Ovary (tissue), 10 donors: ENCODE measurements at places on chromosomes 6 and 20. TPM values are rescaled to one million over a fixed set of nuclear protein-coding genes. Genes with fewer than 3 reads are reported as not detected.

DNA sequence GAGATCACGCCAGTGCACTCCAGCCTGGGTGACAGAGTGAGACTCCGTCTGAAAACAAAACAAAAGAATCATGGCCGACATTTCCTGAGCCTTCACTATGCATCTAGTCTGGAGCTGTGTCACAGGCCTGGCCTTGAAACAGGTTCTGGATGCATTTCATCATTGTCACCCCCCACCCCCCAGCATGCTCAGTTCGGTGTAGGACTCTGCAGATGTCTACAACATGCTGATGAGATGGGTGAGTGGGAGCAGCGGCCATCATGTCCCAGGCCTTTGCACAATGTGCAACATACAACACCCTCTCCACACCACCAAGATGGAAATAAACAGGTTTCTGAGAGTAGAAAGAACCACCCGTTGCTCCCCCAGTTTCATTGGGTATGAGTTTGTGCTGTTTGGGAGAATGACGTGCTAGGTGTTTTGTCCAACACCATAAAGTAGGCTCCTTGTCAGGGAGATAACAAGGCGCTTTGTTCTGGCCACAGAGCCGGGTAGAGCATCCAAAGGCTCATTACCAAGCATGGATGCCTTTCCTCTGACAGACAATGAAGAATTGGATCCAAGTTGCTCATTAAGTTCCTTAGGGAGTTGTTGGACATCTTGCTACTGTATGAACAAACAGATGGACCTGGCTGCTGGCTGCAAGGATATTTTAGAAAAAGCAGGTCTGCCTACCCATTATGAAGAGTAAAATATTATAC lies 22.1 kb downstream of the SNHG17 start:
- DNase-seq = no peak
- H3K27me3 ChIP-seq = no peaks in the 10 kb centered on the region
- H3K27ac ChIP-seq = no peak overlapping the region
- peaks cover 1% of the 10 kb centered on the region for H3K4me1 ChIP-seq

GRCh38 chr6:84687431-84687830 lies 77.0 kb downstream of the TBX18 start:
- no peaks in the 10 kb centered on the region for H3K27me3 ChIP-seq
- H3K36me3 ChIP-seq = no peaks in the 10 kb centered on the region
- H3K4me3 ChIP-seq = no peak overlapping the region

DNA sequence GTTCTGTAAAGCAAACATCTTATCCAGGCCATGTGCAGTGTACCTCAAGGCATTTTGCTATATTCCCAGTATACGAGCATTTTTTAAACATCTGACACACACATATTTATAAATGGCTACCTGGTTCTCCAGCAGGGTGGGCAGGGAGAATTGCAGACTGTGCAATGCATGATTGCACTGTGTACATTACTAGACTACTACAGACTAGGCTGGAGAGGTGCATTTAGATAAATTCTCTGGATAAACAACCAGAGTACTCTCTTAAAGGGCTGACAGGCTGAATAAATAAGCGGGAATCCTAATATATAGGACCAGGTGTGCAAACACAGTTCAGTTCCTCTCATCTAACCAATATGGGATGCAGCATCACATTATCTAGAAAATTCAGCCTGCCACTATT lies 428.3 kb upstream of the ARID1B start:
- no peaks in the 10 kb centered on the region for H3K27me3 ChIP-seq
- no peak for DNase-seq
- no peaks in the 10 kb centered on the region for H3K4me1 ChIP-seq
- no peak overlapping the region for H3K4me3 ChIP-seq
- no peak overlapping the region for H3K27ac ChIP-seq
- no peaks in the 10 kb centered on the region for H3K36me3 ChIP-seq

DNA sequence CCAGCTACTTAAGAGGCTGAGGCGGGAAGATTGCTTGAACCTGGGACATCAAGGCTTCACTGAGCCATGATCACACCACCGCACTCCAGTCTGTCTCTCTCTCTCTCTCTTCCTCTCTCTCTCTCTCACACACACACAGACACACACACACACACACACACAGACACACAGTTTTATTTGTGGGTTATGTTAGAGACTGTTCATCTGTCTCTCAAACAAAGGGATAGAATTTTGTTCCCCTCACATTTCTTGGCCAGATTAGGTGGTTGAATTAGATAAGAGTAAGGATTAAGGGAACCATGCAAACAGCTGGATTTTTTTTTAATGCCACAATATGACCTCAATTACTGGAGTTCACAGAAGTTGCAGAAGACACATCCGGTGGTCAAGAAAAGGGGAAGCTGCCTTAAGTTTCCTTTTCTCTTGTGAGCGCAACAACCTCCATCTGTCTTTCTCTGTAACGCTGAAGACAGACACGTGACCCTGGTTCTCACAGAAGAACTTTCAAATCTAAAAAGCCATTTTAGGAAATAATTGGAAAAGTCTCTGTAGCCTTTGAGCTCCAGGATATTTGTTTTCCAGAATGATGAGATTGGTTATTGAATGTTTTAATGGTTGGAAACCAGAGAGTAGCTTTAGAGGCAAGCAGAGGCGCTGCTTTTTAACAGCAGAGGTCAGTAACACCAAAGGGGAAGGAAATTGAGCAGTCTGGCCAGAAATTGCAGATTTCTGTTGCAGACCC lies 32.9 kb upstream of the LGSN start:
- H3K4me1 ChIP-seq = peaks cover 3% of the 10 kb centered on the region
- no peak overlapping the region for H3K4me3 ChIP-seq
- no peak overlapping the region for H3K27ac ChIP-seq
- DNase-seq = no peak

DNA sequence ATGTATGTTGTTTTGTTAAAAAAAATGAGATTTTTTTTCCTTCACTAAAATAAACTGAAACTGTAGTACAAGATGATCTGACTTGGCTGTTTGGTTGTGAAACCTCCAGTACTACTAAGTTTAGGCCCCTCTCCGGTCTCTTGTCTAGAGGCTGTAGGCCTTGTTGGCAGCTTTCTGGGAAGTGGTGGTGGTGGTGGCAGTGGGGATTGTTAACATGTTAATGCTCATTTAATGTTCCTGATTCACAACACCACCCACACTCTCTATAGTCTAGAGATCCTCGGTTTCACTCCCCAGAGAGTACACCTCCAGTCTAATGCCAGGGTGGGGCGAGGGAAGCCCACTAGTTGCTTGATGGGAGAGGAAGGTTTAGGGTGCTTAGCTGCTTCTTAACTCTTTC lies 24.1 kb downstream of the STK4 start:
- H3K36me3 ChIP-seq = no peaks in the 10 kb centered on the region
- peaks cover 4% of the 10 kb centered on the region for H3K4me1 ChIP-seq
- no peak for DNase-seq
- no peak overlapping the region for H3K27ac ChIP-seq
- H3K4me3 ChIP-seq = no peak overlapping the region

DNA sequence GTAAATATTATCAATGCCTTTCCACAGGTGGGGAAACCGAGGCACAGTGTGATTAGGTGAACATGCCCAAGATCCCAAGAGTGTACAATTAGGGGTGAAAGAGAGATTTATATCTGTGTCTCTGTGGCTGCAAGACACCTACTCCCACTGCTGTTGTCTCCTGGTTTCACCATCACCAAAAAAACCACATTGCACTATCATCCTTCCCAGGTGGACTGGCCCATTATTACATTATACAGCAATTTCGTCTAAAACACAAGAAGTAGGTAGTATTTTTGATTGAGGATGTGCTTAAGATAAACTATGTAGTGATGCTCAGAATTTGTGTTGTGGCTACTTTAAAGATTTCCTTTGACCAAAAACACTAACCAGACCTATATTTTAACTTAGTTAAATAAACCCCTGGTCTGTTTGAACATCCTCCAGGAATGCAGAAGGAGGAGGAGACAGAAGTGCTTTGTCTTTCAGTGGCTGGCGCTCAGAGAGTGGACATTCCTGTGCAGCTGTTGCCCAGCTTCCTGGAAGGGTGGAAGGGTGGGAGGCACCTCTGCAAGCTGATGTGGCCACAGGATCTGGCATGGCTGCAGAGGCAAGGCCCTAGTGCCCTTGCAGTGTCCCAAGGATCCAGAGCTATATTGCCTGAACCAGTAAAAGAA lies 23.8 kb downstream of the DCBLD1 start:
- H3K36me3 ChIP-seq = no peaks in the 10 kb centered on the region
- H3K4me3 ChIP-seq = no peak overlapping the region
- DNase-seq = no peak
- H3K27me3 ChIP-seq = no peaks in the 10 kb centered on the region

GRCh38 chr20:3701061-3701998 lies 11.1 kb downstream of the SIGLEC1 start:
- no peak for DNase-seq
- H3K27ac ChIP-seq = no peak overlapping the region
- no peaks in the 10 kb centered on the region for H3K4me1 ChIP-seq
- H3K36me3 ChIP-seq = no peaks in the 10 kb centered on the region
- H3K4me3 ChIP-seq = no peak overlapping the region

Gene SLC22A2
- 0.16 TPM for polyA plus RNA-seq
